CD4-positive, alpha-beta T cell treated with Interleukin-15 for 1 hour (primary cell): ENCODE measurements at places on chromosomes 6 and 20.
A peak's percentile ranks its signal among the peaks of the same experiment; 100 is the strongest.

DNA sequence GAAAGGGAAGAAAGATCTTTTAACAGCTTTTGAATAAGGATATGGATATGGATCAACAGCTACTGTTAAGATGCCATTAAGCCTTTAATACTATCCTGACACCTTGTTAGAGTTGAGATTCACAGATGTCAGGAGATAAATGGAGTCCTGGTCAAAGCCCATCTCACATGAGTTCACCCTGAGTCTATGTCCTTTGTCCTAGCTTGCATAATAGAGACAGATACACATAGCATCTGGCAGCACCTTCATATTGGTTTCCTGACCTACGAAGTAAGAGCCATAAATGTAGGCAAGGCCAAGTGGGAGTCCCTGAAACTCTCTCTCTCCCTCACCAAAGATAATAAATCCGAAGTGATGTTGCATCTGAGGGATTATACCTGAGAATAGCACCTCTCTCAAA lies 79.1 kb upstream of the F13A1 start:
- DNase-seq = no peak

DNA sequence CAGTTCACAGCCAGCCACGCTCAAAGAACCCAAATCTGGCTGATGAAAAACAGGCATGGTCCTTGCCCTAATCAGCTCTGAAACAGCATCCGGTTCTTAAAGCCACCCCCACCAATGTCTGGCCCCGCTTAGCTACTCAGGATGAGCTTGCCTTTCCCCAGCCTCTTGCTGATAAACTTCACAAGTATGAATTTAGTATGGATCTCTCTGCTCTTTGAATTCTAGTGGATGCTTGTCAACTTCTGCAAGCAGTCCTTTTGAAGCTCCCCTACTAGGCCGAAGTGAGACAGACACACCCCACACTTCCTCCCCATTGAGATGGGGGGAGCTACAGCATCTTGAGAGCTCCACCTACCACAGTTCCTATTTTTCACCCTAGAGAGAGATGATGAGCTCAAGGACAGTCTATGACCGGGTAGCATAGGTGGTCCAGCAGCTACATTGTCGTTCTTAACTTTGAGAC lies 36.7 kb downstream of the EBF4 start:
- peak; percentile 55 for DNase-seq

GRCh38 chr6:7726416-7727085 lies 652 bp downstream of the BMP6 start:
- no peak for DNase-seq

- no peak for DNase-seq
These were observed 5.2 kb upstream of the RSPH4A start for GRCh38 chr6:116611056-116611455.

- no peak for DNase-seq
These were observed 6.3 kb upstream of the CDSN start for GRCh38 chr6:31126396-31127175.

DNA sequence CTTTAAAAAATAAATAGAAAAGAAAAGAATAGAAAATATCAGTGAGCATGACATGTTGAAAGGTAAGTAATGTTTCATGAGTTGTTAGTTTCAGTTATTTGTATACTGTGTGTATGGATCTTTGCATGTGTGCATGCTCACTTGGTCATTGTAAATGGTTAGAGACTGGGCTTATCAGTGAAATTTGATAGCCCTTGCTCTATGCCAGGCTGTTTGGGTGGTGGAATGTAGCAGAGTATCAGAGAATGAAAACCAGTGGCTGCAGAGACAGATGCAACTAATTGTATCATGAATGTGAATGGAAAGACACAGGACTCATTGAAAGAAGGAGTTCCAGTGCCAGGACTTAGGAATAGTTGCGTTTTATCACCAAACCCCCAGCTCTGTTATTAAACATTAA lies 4.2 kb downstream of the GSTA2 start:
- no peak for DNase-seq

DNA sequence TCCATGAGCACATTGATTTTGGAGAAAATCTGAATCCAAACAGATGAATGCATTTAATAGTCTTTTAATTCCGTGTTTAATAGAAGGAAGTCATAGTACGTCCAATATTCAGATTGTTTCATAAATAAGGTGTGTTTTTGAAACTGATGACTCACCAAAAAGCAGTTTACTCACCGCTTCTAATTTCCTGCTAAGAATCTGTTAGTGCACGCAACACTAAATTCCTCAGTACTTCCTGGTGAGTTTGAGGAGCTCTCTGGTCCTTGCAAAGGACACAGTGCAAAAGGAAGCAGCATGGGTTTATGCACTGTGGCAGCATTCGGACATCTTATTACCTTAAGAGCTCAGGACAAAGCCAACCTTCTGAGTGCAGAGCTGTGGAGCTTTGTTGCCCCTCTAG lies 2.3 kb upstream of the ADGRF1 start:
- no peak for DNase-seq

- DNase-seq = no peak
These were observed 12.5 kb upstream of the ALDH8A1 start for GRCh38 chr6:134962421-134962820.

DNA sequence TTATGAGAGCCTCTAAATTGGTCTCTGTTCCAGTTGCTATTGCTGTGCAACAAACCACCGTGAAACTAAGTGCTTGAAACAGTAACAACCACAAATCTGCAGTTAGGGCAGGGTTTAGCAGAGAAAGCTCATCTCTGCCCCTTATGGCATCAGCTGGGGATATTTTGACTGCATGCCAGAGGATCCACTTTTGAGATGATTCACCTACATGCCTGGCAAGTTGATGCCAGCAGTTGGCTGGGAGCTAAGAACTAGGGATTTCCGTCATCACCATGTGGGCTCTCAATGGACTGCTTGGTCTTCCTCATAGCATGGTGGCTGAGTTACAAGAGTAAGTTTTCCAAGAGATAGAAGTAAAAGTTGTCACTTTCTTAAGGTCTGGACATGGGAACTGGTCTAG lies 35.1 kb downstream of the PLCB4 start:
- DNase-seq = no peak

- no peak for DNase-seq
These were observed 58.2 kb downstream of the IRF4 start for GRCh38 chr6:449486-450419.

GRCh38 chr20:63580796-63581461 lies 6.9 kb upstream of the HELZ2 start:
- peak; percentile 80 for DNase-seq

DNA sequence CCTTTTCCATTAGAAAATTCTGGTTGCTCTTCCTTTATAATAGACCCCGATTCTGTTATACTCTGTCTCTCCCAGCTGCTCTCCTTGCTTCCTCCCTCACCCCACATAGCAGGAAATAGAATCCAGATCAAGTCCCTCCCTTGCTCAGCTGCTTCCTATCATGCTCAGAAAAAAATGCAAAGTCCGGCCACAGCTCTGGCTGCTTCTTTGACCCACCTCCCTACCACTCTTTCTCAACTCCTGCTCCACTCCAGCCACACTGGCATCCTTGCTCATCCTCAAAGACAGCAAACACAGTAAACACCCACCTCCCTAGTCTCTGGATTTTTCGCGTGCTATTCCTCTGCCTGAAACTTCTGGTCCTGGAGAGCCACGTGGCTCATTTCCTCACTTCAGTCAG lies 9.1 kb upstream of the SLC22A16 start:
- DNase-seq = no peak

DNA sequence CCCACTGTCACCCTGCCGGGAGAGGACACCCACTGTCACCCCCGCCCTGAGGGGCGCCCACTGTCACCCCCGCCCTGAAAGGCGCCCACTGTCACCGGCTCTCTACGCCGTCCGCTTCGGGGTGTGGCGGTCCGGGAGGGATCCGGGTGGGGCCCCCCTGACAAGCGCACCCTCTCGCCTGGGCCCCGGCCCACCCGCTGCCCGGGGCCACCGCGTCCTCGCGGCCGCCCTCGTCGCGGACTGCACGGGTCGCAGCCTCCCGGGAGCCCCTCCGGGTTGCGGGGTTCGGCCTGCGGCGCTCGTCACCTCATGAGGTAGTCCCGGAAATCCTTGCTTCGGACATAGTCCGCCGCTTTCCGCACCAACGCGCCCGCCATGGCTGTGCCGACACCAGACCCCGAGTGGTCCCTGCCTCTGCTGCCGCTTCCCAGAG lies 224 bp downstream of the MPC1 start:
- DNase-seq = no peak

DNA sequence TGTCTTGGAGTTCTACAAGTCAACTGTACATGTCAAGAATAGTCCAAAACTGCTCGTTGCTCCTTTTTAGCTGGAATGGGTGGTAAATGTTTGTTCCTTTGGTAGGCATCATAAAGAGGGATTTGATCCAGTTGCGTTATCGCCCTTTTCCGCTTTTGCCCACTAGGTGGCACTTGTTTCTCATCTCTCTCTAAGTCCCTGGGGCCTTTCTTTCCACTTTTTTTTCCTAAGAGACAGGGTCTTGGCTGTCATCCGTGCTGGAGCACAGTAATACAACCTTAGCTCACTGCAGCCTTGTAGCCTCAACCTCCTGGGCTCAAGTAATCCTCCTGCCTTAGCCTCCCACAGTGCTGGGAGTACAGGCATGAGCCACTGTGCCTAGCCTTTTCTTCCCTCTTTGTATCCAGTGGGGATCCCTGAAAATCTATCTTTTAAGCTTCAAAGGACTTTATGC lies 20.7 kb downstream of the GTPBP2 start:
- DNase-seq = no peak

DNA sequence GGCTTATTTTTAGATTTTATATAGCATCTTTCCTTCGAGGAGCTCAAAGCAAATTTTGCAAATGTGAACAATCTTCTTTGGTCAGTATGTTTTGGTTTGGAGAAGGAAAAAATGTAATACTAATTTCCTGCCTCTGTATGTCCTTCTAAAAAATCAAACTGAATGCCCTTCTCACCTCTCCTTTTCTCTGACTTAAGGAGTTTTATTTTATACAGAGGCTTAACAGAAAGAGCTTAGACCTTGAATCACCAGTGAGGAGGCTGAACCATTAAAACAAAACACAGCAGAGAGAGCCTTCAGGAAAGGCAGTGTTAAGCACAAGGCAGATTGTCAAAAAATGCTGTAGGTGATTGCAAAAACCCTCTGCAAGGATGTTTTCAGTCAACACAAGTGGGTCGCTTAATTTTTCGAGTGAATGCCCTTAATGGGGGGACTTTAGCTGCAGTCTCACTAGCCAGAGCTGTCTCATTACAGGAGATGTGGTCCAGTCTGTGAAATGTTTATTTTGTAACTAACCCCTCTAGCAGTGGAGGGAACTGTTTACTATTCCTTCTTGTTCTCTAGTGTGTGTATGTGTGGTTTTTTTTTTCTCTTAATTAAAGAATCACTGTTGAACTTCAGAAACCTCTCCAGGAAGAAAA lies 481.3 kb upstream of the CITED2 start:
- no peak for DNase-seq

GRCh38 chr6:11161031-11161956 lies 49.8 kb upstream of the ERVFRD-1 start:
- DNase-seq = no peak

- DNase-seq = no peak
These were observed 91.0 kb downstream of the NCR2 start for GRCh38 chr6:41426438-41426851.

GRCh38 chr6:90297867-90298381 lies 1.3 kb upstream of the BACH2 start:
- no peak for DNase-seq

GRCh38 chr6:23752414-23752813 lies 373.6 kb upstream of the NRSN1 start:
- DNase-seq = no peak

- DNase-seq = no peak
These were observed 18.9 kb downstream of the BCAS4 start for GRCh38 chr20:50813801-50814200.

GRCh38 chr20:22490287-22491193 lies 93.8 kb downstream of the FOXA2 start:
- DNase-seq = no peak

DNA sequence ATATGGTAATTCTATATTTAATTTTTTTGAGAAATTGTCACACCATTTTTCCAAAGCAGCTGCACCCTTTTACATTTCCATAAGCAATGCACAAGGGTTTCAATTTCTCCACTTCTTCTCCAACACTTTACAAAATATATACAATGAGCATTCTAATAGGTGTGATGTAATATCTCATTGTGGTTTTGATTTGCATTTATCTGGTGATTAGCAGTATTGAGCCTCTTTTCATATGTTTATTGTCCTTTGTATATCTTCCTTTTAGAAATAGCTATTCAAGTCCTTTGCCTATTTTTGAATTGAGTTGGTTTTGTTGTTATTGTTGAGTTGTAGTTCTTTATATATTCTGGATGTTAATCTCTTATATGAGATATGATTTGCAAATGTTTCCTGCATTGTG lies 47.6 kb upstream of the HBS1L start:
- DNase-seq = no peak

GRCh38 chr20:34943808-34944567 lies 11.6 kb downstream of the GSS start:
- no peak for DNase-seq

DNA sequence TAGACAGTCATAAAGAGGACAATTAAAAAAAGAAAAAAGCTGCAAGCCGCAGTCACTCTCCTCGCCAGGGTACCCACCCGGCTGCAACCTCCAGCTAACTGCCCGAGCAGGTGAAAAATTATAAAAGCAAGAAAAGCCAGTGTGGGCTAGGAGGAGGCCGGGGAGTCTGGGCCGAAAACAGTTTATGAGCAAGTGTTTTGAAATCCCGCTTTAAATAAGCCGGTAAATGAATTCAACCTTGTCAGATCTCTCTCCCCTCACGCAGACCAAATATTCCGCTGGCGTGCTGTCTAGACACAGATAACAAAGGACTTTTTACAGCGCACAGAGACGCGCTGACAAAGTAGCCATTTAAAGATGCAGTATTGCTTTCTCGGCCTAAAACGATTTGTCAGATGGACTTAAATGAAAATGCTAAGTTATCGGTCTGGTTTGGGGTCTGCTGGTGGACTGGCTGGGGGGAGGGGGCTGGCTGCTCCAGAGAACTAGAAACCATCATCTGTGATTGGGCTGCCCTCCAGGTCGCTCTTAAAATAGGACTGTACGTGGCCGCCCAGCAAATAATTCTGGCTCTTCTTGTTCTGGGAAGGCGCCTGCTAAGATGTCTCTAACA lies 24.6 kb downstream of the PMEPA1 start:
- no peak for DNase-seq

DNA sequence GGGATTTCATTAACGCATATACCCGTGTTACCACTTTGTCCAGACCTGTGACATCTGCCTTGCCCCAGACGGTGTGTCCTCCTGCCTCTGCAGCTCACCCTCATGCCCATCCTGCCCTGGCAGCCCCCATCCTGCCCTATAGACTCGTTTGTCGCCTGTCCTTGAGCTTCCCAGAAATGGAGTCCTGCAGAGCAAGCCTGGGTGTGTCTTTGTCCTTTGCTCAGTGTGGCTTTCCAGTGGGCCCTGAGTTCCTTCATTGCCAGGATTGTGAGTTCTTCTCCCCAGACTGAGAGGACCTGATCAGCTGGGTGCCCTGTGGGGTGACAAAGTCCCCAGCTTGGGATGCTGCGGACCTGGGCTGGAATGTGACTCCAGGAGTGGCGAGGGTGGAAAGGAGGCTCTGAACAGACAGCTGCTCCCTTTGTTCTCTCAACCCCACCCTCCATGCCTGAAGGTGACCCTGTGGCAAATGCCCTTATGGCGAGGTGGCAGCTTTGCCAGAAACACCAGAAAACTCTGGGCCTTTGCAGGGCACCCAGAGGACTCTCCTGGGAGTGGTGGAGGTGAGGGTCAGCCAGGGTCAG lies 2.4 kb upstream of the CST3 start:
- no peak for DNase-seq

- no peak for DNase-seq
These were observed 256.1 kb upstream of the PLCB4 start for GRCh38 chr20:8812817-8813216.
